ENCODE measurements at places on chromosomes 11 and 22.

DNA sequence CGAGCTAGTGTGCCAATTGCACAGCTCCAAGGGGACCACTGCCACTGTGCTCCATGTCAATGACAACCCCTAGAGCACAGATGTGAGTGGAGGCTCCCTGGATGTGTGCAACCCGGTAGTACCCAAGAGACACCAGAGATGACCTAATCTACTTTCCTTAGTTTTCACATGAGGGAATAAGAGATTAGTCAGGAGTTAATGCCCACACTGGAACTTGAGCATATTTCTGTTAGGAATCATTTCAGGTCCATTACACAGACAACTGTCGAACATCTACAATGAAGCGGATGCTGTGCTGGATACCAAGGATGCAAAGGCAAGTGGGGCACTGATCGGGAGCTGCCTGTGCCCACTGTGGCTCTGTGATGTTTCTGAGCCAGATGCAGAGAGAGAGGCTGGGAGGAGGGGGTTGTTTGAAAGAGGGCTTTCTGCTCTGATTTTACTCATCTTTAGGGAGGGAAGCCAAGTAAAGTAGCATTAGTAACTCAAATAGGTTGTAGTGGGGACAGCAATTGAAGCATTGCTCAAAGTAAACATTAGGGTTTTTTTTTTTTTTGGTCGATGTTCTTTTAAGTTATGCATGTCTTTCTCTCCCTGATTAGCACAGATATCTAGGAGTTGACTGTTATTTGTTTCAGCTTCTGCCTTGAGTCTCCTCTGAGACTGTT lies 82.5 kb upstream of the SORL1-AS1 start:
- no peak for DNase-seq

DNA sequence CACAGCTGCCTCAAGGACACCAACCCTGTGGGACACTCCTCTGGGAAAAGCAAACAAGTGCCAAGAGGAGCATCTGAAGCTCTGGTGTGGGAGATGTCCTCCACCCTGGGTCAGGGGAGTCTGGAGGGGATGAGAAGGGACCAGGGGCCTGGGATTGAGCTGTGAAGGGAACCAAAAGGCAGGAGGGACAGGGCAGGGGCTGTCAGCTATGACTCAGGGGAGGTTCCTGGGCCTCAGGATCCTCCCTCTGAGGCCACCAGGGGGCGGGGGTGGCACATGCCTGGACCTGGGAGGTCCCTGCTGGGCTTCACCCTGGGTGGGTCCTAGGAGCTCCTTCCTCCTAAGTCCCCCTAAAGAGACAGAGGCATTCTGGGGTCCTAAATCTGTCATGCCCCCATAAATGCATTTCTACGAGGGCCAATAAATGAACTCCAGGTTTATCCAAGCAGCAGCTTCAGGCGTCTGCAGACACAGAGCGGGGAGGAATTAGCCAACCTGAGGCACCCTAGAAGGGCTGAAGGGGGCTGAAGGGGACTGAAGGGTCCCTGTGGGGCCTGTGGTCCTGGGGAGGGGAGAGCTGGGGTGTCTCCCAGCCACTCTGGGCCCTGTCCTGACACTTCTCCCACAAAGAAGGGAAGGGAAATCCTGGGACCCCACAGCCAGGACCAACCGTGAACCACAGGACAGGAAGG lies 31.9 kb upstream of the IGLL5 start:
- DNase-seq = no peak

- DNase-seq = no peak
Observed at GRCh38 chr22:39655831-39656230, 85.3 kb downstream of the CACNA1I start.

DNA sequence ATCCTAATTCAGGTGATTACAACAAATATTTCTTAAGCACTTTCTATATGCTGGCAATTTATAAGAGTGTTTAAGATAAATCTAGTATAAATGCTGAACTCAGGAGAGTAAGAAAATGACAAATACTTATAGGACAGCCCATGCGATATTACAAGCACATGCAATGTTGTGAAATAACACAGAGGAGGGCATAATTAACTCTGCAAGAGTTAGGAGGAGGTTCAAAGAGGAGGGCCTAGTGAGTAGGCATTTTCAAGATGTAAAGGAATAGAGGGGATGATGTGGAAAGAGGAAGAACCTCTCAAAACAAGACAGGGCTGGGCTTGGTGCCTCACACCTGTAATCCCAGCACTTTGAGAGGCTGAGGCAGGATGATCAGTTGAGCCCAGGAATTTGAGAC lies 37.1 kb upstream of the IL17RA start:
- DNase-seq = no peak

- DNase-seq = no peak
Observed at GRCh38 chr11:123255909-123256308, 60.9 kb upstream of the CLMP start.

DNA sequence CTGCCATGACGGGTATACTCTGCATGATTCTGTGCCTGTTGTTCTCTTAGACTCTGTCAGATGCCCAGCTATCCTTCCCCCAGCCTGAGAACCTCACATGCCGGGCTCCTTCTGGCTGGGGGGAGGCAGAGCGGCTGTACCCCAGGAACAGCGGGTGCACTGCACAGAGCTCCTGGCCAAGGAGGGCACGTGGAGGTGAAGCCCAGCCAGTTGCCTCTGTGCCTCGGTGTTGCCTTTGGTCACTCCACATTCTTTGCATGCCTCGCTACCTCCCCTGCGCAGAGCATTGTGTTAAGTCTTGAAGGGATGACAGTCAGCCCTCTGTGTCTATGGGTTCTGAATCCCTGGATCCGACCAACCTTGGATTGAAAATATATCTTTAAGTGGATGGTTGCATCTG lies 77.7 kb downstream of the FEZ1 start:
- no peak for DNase-seq

DNA sequence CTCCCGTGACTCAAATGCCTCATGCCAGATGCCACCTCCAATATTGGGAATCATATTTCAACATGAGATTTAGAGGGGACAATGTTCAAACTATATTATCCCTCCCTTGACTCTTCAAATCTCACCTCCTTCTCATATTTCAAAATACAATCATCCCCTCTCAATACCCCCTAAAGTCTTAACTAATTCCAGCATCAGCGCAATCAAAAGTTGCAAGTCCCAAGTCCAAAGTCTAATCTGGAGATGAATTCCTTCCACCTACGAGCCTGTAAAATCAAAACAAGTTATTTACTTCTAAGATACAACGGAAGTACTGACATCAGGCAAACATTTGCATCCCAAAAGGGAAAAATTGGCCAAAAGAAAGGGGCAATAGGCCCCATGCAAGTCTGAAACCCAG lies 67.2 kb upstream of the SC5D start:
- DNase-seq = no peak

DNA sequence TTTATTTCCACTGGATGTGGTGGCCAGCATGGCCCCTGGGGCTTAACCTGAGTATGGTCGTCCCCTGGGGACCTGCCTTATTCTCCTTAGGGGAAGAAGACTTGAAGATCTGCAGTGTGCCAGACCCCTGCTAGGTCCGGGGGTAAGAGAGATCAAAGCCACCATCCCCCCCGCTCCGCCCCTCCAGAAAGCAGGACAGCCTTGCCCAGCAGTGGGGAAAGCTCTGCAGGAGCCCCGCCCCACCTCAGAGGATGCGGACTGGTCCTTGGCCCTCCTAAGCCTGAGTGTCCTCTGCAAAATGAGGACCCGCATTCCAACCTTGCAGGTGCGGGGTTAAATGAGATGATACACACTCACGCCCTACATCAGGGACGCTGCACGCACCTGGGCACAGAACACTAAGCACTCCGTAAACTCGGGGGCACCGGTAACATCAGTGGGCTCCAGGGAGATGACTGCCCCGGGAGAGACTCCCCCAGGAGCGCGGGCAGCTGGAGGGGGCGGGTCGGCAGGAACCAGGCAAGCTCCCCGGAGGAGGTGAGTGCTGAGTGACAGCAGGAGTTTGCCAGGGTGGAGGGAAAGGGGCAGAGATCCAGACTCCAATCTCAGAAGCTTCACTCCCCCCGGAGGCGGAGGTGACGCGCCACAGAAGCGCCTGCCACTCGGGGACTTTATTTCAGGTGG lies 564 bp upstream of the ANO1 start:
- DNase-seq = no peak

DNA sequence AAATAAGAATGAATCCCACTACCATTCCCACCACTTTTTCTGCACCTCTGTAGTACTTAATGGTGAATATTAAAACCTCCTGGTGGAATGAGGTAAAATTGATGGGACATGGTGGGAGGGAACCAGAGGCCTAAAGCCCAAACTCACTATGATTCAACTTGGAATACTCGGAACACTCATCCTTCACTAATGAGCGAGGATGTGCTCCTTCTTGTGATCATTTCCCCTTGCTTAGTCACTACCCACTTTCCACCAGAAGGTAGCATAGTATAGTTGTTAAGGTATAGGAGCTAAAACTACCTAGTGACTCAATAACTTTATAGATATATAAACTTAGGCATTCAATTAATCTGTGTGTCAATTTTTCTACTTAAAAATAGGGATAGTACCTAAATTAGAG lies 728.9 kb downstream of the OPCML start:
- DNase-seq = no peak

- no peak for DNase-seq
Observed at GRCh38 chr11:109858152-109858551, 235.0 kb upstream of the ZC3H12C start.

- DNase-seq = peak; percentile 33
Observed at GRCh38 chr11:22624742-22625447, 728 bp downstream of the FANCF start.

DNA sequence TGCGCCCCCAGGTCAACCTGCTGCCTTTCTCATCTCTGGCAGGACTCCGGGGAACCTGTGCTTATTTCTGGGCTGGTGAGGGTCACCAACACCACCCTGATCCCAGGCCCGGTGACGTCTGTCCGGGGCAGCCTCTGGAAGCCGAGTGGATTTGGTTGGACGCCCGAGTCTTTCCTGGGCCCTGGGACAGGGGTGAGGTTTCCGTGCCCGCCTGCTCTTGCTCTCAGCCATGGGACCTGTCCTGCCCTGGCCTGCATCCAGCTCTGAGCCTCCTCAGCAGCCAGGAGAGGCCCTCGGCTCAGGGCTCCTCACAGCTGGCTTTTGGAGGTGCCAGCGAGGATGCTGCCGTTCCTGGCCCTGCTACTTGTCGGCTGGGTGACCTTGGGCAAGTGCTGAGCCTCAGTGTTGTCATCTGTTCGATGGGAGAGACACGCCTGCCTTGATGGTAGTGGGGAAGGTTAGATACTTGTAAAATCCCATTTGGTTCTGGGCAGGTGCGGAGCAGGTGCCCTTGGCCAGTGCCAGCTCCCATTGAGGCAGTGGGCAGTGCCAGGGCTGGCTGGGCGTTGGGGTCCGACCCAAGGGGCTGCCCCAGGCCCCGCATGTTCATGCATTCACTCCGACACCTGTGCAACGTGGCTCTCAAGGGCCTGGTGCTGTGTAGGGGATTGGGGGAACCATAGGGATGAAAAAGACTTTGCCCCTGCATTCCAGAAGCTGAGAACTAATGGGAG lies 58.9 kb upstream of the THY1 start:
- no peak for DNase-seq

GRCh38 chr11:73258104-73259035 lies 13.8 kb upstream of the P2RY6 start:
- DNase-seq = no peak

DNA sequence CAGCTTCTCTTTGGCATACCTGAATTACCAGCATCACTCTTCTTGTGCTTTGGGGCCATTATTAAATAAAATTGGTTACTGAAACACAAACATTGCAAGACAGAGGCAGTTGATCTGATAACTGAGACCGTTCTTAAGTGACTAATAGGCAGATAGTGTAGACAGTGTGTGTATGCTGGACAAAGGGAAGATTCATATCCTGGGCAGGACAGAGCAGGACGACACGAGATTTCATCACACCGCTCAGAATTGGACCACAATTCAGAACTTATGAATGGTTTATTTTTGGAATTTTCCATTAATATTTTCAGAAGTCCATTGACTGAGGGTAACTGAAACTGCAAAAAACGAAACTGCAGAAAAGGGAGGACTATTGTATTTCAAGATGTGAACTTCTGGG lies 68.6 kb downstream of the LDLRAD3 start:
- no peak for DNase-seq

DNA sequence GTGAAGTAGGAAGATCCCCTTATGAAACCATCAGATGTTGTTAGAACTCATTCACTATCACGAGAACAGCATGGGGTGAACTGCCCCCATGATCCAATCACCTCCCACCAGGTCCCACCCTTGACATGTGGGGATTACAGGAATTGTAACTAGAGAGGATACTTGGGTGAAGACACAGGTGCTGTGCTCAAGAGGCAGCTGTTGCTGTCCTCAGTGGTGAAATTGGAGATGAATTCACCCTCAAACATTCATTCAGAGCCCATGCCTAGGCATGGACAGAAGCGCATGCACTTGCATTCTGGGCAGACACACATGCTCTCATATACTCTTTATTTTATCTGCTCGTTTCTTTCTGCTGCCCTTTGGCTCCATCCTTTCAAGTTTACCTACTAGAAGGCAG lies 385.0 kb downstream of the INSC start:
- DNase-seq = no peak

DNA sequence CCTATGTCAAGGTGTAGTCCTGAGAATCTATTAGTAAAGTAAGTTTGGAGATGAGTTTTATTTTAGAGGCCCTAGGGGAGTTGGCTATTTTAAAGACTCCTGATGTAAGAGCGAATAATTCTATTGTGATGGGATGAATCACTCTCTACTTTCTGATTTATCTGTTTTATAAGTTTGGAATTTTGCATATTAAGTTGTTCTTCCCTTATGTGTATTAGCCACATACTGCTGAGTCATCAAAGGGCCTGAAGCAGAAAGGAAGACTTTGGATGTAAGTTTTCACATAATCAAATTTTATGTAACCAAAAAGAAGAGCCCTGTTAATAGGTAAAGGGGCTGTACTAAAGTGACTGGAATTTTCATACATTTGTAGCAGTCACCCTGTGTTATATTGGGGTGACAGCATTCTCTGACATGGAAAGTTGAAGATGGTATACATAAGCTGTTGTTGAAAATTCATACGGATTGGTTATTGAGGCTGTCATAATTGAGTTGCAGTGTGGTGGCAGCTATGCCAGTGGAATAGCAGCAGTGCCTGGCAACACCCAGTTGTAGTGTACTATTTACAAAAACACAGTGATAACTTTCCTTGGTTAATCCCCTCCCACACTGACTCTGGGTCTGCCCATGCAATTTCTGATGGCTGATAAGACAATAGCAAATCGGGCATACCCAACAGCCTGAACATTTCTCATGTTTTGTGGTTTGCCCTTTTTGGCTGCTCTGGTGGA lies 90.6 kb upstream of the NTM start:
- DNase-seq = no peak

Data from NCI-H460 (cell line).